ENCODE measurements at places on chromosomes 3 and 15.

GRCh38 chr3:12773710-12774086 lies 14.6 kb upstream of the TMEM40 start:
- DNase-seq: no peak

- no peak for DNase-seq
Observed at GRCh38 chr3:53510508-53510907, 16.1 kb downstream of the CACNA1D start.

DNA sequence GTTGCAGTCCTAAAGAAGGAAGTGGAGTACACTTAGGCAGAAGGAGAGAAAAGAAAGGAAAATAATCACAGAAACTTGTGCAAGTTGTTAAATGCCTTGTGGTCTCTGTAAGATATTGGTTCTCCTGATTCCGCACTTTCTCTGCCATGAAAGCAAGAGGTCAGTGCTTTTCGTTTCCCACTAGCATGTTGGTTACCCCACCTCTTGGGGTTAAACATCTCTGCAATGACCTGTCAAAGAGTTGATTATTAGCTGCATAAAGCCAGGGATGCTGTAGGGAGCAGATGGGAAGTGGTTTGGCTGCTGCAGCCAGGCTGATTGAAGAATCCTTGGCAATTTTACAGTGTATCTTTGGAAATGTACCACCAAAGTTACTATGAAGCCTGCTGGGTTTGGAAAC lies 33.3 kb downstream of the ZNF609 start:
- DNase-seq: no peak

DNA sequence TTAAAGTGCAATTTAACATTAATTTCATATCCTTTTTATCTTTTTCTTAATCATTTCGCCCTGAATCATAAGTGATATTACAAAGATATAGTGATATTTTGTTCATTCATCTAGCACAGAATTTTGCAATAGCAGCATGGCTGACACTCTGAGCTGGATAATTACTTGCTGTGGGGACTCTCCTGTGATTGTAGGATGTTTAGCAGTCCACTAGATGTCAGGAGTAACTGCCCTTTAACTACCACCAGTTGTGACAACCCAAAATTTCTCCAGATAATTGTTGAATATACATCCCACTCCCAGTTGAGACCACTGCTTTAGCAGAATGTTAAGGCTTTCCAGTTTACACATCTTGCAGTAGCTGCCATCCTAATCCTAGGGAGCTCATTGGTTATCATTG lies 196.8 kb upstream of the MBNL1 start:
- DNase-seq: no peak

GRCh38 chr3:156898296-156898880 lies 72.2 kb downstream of the LEKR1 start:
- DNase-seq: no peak

GRCh38 chr3:171768281-171768900 lies 41.9 kb downstream of the PLD1 start:
- DNase-seq: no peak

- DNase-seq: no peak
Observed at GRCh38 chr3:8822141-8822540, 52.7 kb upstream of the OXTR start.

GRCh38 chr3:132135628-132136333 lies 101.0 kb upstream of the CPNE4 start:
- no peak for DNase-seq

GRCh38 chr15:26767169-26767670 lies 5.6 kb downstream of the GABRB3 start:
- DNase-seq: no peak

DNA sequence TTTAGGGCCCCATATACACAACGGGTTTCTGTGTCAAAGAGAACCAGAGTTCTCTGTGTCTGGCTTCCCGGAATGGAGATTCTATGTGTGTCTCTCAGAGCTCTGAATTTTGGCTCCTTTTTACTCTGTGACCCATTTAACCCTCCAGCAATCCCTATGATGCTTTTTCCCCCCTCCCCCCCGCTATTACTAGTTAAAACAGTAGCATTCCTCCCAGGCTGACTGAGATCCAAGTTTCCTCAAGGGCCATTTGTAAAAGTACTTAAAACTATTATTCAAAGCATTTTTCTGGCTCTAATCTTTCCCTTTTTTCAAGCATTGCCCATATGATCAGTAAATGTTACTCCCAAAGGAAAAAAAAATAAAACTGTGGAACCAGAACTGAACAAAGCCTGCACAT lies 6.6 kb upstream of the STAC start:
- no peak for DNase-seq

- no peak for DNase-seq
Observed at GRCh38 chr3:106862067-106862466, 515.2 kb upstream of the CCDC54 start.

GRCh38 chr15:75089456-75090387 lies 66.3 kb downstream of the PPCDC start:
- no peak for DNase-seq

GRCh38 chr3:191985691-191986090 lies 524.7 kb downstream of the PYDC2 start:
- DNase-seq: no peak

GRCh38 chr3:87236093-87236492 lies 9.0 kb downstream of the CHMP2B start:
- no peak for DNase-seq
